Posterior vena cava (tissue), 2 donors: ENCODE measurements at places on chromosomes 1 and 21.
A peak's percentile ranks its signal among the peaks of the same experiment; 100 is the strongest.

GRCh38 chr1:164977561-164977960 is 379.0 kb downstream of the LMX1A start:
- no peak for DNase-seq

- no peak for DNase-seq
Observed at GRCh38 chr1:101769520-101769919, 227.2 kb downstream of the OLFM3 start.

DNA sequence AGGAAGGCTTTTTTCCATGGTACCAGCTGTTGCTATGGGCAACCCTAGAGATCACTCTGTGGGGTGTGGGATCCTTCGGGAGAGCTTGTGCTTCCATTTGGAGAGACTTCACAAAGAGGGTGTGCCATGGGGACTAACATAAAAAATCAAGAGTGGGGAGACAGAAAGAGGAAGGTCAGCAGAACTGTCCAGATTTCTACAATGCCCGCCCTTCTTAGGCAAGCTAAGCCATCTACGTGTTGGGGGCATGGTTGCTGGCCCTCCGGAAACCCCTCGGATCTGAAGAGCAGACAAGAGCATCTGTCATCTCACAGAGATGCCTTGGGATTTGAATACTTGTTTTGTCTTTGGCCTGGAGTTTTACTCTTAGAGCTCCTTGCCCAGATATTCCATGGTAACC is 83.9 kb upstream of the ZNF648 start:
- DNase-seq = no peak

GRCh38 chr1:205800981-205801703 is 11.9 kb downstream of the SLC41A1 start:
- no peak for DNase-seq

DNA sequence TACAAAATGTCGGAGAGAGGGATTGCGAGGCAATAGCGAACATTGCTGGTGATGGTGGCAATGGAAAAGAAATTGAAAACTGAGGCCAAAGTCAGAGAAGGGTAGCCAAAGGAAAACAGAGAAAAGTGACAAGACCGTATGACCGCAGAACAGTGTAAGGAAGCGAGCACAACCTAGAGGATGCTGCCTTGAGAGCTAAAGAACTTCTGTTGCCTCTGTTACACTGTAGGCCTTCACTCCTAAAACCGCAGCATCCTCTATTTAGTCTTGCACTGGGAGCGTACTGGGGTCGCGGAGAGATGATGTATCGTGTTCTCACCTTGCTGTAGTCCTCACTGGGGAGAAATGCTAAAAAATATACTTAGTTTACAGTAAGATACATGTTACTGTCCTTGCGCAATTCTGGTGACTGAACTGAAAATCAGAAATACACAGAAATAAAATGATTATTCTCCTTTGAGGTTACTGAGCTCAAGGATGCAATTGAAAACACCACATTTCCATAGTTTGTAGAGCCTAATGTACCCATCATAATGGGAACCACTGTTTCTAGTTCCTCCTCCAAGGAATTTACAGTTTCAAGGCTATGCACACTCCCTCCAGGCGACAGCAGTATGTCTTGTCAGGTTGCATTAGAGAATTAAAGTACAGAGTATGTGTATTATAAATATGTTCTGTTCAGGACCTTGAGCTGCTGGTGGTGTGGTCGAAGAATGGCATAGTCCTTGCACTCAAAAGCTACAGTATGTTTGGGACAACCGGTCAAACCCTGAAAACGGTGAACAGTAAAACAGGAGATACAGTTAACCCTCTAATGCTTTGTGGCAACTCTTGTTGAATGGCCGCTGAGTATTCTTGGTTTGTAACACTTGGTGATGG is 1.3 kb downstream of the NEK7 start:
- no peak for DNase-seq

DNA sequence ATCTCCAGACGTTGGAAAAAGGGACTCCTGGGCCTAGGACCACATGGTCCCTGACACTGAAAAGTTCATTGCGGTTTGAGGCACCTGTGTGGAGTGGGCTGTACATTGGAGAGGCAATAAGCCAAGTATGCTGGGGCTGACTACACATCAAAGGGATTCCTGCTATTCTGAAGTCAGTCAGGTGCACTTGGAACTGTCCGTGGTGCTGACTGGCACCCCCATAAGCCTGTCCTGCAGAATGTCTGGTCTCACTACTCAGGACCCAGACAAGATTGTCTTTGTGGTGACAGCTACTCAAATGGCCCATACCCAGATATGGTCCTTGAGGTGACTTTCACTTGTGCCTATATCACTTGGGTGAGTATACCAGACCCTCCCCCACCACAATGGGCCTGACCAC is 150.6 kb downstream of the RWDD3 start:
- no peak for DNase-seq

DNA sequence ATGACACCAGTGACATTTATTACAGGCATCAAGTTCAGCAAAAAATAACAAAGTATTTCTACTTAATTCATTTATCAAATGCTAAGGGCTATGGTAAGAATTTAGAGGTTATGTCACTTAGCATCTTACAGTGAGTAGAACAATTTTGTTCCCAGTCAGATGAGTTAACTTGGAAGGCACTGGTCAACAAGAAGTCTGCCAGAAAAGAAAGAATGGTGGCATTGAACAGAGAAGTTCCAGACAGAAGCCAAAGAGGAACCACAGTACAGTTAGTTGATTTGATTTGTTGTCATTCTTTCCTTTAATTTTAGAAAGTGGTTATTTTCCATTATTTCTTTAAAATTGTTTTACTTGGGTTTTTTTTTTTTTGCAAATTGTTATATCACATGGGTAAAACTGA is 232.2 kb upstream of the PKN2 start:
- no peak for DNase-seq

- no peak for DNase-seq
Observed at GRCh38 chr1:87410776-87411480, 82.2 kb downstream of the LMO4 start.

DNA sequence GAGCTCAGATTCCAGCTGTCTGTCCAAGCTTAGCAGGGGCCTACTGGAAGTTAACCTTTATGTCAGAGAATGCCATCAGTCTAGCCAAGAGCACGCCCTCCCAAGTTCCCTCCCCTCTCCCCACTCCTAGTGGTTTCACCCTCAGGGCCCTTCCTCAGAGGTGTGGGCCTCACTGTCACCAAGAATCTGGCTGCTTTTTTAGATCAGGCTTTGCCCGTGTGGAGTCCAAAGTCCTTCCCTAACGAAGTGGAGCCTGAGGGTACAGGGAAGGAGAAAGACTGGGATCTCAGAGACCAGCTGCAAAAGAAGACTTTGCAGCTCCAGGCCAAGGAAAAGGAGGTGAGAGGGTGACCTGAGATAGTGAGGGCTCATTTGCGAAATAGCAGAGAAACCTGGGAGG is 4.1 kb downstream of the C1orf74 start:
- DNase-seq = no peak

DNA sequence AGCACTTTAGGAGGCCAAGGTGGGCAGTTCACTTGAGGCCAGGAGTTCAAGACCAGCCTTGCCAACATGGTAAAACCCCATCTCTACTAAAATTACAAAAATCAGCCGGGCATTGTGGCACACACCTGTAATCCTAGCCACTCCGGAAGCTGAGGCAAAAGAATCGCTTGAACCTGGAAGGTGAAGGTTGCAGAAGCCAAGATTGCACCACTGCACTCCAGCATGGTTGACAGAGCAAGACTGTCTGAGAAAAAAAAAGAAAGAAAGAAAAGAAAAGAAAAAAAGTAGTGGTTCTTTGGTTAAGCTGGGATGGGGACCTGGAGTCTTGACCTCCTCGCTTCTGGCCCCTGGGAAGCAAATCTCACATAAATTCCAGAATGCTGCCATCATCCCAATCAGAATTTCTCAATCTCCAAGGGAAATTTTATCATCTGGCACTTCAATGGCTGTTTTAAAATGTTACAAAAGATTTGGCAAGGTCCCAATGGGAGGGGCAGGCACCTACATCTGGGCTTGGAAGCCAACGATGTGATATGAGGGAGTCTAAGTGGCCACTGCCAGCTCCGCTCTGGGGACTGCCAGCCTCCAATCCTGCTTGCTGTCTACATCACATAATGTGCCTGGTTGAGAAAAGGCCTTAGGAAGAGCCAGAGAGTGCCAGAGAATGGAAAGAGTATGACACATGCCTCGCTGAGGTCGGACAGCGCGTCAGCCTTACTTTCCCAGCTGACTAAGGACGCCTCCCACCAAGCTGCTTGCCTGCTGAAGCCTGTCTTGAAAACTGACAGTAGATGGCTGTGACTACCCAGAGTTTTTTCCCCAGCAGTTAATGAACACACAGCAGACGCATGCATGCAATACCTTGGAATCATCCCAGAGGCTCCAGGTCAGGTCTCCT is 42.1 kb upstream of the SRP9 start:
- peak; percentile 93 for DNase-seq

- DNase-seq = no peak
Observed at GRCh38 chr21:23160914-23161313, 2162.7 kb downstream of the NCAM2 start.

DNA sequence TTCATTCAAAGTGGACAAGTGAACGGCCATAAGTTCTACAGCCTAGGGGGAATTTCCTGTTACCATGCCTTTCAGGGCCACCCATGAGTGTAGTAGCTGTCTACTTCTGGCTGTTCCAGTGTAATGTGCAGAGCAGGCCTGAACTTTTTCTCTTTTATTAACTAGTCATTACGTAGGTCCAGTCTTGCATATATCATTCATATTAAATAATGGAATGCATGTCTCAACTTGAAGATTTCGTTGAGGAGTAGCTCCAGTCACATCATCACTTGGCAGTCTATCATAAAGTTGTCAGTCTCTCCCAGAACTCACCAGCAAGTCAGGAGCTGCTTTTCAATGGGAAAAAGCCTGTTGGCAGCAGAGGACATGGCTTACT is 12.0 kb upstream of the GIPC2 start:
- DNase-seq = no peak

GRCh38 chr1:5954964-5955363 is 37.3 kb downstream of the NPHP4 start:
- DNase-seq = no peak

DNA sequence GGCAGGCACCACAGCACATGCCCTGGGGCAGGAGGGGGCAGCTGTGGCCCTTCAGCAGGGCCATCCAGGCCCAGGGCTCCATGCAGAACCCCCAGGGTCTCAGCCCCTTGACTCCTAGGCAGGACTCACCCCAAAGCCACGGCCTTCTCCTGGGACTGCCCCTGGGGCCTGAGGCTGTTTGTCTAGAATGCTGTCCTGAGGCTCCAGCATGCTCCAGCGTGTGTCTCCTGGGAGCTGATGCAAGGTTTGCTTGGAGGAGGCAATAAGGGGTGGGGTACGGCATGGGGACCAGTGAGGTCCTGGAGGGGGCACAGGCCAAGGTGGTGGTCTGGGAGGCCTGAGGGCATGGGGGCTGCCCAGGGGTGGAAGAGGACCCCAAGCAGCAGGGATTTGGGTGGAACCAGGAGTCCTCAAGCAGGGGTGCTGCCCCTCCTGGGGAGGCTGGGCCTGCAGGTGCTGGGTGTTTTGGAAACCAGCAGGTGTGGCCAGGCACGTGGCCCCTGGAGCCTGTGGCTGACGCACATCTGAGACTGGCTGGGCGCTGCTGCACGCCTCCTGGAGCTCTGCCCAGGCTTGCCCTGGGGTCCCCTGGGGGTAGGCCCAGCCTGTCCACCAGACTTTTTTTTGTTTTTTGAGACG is 7.8 kb upstream of the CALML6 start:
- peak; percentile 79 for DNase-seq

GRCh38 chr1:209624558-209625549 is 27.4 kb downstream of the LAMB3 start:
- DNase-seq = no peak

- DNase-seq = peak; percentile 92
Observed at GRCh38 chr1:10980094-10980577, 32.3 kb upstream of the TARDBP start.

DNA sequence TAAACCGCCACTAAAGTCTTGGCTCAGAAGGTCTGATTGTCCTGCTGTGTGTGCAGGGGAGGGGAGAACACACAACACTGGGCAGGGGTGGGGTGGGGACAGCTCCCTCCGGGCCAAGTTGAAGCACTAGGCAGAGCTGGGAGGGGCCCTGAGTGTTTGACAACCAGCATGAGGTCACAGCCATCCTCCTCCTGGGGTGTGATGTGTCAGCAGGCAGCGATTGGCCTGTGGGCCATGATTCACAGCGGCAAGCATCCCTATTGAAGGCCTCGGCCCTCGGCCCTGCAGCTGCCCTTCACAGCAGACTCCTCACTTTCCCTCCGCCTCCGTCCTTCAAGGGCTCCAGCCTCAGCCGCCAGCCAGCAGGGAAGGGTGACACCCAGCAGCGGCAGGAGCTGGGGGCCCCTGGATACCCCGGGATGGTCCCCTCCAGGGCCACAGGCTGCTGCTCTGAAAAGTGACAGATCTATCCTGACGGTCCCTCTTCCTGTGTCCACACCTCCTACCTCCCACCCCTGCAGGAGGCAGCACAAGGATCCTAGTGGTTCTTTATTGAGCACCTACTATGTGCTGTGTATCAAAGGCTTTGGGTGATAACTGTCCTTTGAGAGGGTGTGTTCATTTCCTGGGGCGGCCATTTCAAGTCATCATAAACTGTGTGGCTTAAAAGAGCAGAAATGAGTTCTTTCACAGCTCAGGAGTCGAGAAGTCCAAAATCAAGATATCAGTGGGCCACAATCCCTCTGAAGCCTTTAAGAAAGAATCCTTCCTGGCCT is 66.0 kb upstream of the SLC25A33 start:
- DNase-seq = peak; percentile 94

GRCh38 chr1:80594013-80594412 is 1206.7 kb upstream of the ADGRL2 start:
- DNase-seq = no peak

DNA sequence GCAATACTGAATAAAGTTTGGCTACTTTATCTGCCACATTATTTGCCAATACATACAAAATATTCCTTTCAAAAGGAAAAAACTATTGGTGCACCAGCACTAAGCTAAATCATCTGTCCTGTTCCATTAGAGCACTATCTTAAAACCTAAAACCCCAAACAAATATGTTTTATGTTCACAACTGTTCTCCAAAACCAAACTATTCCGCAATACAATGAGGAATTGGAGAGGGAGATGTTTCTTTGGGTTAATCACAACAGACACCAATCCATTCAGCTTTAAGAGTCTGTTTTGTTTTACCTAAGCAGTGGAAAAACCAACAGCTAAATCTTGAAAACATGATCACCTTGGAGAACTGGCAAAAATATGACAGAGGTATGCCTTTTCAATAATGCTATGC is 85.1 kb downstream of the ZNF644 start:
- no peak for DNase-seq
